ENCODE measurements at places on chromosomes 5 and 9.

- DNase-seq: no peak
These were observed 127.2 kb downstream of the KDM4C start for GRCh38 chr9:6884990-6885389.

DNA sequence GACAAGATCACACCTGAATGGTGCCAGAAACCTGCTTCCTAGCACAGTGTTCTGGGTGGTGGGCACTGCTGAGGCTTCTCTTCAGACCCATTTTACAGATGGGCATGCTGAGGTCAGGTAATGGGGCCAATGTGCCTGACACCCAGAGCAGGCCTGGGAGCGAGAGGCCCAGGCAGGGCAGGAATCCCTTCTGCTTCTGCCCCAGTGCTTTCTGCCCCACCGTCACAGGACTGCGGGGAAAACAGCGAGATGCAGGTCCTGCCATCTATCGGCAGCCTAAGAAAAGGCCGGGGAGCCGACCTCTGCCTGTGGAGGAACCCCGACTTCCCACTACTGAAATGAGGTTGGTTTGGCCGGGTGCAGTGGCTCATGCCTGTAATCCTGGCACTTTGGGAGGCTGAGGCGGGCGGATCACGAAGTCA, 22.8 kb upstream of the RNU6ATAC start:
- DNase-seq: no peak

DNA sequence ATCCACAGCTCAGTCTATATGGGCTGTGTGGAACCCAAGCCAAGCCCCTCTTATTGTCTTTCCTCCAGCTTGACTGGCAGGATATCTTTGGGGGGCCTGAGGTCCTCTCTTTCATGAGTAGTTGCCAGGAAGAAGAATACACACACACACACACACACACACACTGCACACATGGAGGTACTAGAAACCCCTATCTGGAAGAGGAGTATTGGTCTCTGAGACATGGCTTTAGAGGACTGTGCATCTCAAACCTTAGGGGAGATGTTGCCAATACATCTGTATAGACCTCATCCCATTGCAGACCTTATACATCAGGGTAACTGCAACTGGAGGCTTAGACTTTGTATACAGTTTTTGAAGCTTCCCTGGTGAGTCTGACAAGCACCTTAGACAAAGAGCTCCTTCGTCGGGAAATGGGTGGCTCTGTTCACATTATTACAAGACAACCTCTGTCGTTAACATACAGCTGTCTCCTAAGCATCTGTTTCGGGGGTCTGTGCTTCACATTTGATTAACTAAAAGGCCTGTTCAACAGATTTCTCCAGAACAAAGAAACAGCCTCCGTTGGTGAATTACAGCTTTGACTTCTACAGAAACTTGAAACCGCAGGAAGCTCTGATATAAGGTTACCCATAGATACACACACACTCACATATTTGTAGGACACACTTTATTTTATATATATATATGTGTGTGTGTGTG, 5.5 kb upstream of the ENTREP1 start:
- no peak for DNase-seq

GRCh38 chr5:65796751-65797316, 74.8 kb downstream of the NLN start:
- DNase-seq: no peak

DNA sequence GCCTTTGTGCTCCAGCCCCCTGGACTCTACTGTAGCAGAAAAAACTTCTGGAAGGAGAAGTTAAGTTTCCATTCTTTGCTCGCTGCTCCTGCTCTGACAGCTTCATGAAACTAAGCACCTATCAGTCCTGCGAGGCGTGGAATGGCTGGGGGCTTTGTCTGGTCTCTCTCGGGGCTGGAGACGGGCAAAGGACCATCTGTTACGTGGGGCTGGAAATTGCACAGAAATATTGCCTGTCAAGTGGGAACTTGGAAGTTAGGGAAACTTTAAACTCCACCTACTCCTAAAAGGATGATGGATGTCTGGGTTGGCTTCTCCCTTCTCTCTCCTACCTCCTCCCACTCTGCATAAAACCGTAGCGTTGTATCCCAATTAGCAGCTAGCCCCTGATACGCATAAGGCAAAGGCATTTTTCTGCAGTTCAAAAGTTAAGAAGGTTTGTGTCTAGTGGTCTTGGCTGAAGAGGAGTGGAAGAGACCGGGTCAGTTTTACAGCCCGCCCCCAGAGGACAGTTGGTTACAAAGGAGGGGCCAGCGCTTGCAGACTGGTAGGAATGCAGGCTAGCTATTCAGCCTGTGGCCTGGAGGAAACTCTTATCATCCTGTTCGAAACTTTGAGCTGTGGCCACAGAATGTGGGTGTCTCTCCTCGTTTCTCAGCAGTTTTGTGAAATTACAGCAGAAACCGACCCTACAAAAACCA, 1.3 kb downstream of the FBXL7 start:
- DNase-seq: peak; percentile 18

GRCh38 chr9:120876842-120877240, at the start of gene PHF19:
PHF19 (minus strand) TSS chr9:120877188; CDS start chr9:120874741, 2,447 bp downstream.
- no peak for DNase-seq

DNA sequence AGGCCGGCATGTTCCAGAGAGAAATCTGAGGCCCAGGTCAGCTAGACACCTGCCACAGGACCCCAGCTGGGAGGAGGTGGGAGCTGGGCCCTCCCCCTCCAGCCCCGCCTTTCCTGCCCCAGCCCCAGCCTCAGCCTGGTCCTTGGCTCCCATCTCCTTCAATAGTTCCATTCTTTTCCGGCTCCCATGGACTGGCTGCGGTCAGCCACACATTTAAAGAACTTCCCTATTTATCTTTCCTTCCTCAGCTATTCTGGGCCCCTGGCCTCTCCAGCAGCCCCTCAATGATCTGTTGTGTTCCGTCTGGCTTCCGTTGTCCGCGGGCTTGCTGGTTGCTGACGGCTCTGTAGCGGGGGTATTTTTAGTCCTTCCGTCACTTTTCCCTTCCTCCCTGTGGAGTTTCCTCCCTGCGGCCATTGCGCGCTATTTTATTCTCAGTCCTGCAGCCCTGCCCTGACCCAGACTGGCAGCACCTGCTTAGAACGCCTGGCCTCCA, 73.8 kb downstream of the AMBP start:
- DNase-seq: peak; percentile 14

DNA sequence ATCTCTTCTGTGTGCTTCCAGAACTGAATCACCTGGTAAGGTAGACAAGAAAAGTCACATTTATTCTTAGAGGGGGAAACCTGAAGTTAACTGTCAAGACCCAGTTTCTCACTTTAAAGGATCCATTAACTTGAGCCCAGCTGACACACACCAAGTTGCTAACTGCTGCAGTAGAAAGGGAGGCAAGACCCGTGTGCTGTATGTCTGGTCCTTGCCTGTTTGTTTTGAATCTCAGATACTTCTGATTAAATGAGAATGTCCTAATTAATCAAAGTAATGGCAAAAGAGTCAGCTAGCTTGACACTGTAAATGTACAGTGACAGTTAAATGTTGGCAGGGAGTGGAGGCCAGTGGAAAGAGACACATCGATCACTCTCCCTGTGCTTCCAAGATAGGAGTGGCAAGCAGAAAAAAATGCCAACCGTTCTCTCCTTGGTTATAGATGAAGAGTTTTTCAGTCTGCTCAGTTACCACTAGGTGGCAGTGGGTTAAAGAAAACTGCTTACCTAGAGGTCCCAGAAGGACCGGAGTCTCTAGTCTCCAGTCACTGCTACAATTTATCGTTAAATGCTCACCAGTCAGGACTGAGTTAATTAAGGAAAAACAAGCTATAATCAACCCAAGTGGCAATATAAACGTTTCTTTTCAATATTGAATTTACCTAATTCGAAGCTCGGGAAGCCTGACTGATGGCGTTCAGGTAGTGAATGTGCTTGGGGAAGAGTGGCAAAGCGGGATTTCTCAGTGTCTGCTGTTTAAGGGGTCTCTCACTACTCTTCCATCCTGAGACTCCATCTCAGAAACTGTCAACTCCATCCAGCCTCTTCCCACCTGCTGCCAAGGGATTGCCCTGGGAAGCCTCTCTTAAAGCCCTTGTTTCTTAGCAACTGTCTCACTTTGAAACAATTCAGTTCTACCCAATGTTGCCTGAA, 18.4 kb downstream of the LSM11 start:
- DNase-seq: no peak

GRCh38 chr5:179916523-179916922, 8.8 kb upstream of the TBC1D9B start:
- no peak for DNase-seq

DNA sequence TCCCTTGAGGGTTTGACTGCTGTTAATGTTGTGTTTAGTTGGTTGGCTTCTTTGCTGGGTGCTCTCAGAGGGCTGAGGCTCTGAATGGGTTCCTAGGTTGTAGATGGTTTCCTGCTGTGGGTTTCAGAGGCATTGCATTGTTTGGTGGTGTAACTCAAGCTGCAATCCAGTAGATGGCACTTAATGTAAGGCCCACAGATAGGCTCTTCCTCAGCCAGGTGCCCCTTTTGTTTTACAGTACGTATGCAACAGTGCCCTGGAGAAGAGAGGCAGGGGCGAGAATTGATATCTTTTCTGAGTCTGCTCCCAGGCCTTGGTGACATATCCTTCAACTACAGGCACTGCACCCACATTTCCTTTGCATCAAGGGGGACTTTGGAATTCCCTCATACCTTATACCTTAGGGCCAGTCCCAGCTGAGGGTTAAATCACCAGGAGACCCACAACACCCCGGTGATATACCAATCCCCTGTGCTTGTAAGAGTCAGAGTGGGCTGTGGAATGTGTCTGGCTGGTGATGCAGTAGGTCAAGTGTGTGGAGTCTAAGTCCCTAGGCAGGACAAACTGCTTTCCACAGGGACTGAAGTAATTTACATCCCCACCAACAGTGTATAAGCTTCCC, 7.0 kb upstream of the UGT3A2 start:
- DNase-seq: no peak

DNA sequence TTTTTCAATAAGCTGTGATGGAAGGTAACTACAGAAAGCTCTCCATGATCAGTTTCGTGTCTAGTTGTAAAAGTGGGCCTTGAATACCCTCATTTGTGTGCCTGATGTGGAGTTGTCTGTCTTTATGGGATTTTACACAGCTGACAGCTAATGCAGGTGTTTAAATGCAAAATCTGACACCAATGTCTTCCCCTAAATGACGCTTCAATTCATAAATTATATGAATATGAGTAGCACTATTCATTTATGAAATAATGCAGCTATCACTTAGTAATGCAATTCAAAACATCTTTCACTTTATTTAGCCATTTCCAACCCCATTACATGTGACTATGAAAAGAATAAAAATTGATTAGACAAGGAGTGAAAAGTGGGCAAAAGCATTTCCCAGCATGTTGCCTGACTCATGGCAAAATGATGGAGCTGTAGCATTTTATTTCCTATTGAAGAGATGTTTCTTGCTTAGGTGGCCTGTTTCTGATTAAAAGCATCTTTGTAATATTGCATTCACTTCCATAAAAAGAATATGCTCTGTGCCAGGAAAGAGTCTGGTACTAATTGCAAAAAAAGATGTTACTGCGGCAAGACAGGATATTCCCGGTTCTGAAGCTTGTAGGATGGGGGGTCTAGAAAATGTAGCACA, 116.7 kb upstream of the HAPLN1 start:
- DNase-seq: no peak

DNA sequence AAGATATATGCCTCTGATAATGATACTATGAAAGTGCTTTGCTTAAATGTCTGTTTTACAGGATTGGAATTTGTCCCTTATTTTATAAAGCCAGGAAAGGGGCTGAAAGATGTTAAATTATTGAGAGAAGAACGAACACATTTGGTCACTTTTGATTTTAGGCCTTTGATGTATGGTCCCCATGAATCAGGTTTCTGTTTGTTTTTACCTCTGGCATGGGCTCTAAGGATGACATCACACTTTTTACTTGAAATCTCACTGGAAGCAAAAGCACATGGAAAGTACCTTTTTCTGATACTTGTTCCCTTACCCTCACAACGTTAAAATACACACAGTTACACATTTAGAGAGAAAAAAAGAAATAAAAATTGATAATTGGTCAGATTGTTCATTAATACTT, 6.9 kb downstream of the OTULIN start:
- DNase-seq: no peak

GRCh38 chr9:13478160-13478559, 198.7 kb upstream of the MPDZ start:
- no peak for DNase-seq

DNA sequence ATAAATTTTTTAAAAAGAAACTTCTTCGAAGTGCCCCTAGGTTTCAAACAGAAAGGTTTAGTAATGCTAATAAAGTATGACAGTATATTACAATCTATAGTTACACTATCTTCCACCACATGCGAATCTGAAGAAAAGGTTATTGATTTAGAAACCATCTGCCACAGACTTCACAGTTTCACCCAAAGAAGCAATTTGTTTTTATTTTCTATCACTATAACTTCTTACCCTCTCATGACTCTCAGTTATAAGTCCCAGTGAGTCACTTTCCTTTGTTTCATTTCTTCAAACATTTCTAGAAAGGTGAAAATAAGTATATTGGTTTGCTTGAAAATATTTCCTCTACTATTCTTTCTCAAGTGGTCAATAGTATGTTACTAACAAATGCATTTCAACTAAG, 93.6 kb downstream of the MCTP1 start:
- DNase-seq: no peak

DNA sequence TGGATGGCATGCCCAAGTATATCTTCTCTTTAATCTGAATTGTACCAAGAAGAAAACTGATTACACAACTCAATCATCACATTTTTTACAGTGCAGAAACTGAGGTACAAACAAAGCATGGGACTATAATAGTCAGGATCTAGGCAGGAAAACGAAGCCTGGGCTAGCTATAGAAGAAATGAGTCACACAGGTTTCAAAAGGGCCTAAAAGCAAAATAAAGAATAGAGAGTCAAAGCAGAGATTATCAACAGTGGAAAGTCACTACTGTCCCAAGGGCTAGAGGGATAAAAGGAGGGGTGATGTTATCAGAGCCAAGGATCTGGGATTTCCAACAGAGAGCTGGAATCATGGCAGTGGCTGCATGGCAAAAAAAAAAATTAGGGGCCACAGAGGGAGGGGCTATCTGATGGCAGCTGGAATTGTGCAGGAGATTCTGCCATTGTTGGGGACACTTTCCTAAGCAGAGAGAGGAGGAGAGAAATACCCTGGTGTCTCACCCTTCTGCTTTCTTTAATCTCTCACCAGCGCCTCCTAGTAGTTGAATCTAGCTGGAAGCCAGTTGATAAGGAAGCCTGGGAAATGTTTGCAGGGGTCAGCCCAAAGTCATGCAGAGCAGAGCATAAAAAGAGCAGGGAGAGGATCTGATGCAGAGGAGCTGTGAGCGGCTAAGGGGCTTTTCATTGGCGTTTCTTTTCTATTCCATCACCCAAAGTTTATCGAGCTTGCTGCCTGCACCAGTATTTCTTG, 343.2 kb downstream of the ACTL7B start:
- DNase-seq: no peak
